Daoy (cell line): ENCODE measurements at places on chromosomes 1 and 21. TPM values are rescaled to one million over a fixed set of nuclear protein-coding genes. Genes with fewer than 3 reads are reported as not detected.

The PTPRU gene
- 7.9 and 10.7 TPM in 2 replicates for total RNA-seq

The NTMT2 gene
- total RNA-seq = not detected in 2 replicates

- DNase-seq = peak; percentile 29
Measured at GRCh38 chr1:67830226-67830625, 3.0 kb downstream of the GNG12 start.

DNA sequence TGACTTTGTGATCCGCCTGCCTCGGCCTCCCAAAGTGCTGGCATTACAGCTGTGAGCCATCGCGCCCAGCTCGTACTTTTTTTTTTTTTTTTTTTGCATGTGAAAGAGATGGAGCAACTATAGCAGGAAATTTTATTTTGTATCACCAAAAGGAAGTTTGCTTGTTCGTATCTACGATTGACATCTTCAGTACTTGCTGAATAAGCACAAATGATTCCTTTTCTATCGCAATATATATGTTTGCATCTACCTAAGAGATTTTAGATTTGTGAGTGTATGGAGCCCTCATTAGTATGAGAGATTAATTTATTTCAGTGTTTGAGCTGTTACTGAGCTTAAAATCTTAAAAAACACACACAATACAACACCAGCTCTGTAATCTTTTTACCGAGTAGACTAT lies 143.1 kb downstream of the NFIA start:
- DNase-seq = no peak

The CRP gene
- total RNA-seq = not detected in 2 replicates

DNA sequence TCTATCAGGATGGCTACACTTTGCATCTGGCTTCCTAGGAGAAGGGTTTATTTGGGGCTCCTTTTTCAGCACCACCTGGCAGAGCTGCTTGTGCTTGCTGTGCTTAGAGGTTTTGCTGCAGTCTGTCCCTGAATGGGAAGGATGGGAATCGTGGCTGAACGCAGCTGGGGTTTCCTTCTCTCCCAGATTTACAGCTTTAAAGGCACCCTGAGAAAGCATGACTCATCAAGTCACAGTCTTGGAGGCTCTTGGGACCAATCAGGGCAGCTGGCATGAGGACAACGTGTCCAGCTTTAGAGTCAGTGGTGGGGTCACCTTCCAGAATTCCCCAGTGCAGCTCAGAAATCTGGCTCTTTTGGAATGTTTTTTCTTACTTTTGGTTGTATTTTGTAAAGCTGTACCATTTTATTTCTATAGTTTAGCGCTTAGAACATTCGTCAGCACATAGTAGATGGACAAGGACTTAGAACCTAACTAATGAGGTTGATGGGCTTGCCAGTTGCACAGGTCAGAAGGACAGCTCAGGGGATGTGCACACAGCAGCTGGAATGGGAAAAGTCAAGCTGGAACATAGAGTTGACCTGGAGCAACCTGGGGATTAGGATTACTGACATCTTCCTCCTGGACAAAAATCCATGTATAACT lies 222.6 kb downstream of the PRDM2 start:
- peak; percentile 28 for DNase-seq

The CSF3R gene
- total RNA-seq = not detected in 2 replicates

- DNase-seq = peak; percentile 86
Measured at GRCh38 chr21:9838738-9839642, 682.4 kb upstream of the TPTE start.

DNA sequence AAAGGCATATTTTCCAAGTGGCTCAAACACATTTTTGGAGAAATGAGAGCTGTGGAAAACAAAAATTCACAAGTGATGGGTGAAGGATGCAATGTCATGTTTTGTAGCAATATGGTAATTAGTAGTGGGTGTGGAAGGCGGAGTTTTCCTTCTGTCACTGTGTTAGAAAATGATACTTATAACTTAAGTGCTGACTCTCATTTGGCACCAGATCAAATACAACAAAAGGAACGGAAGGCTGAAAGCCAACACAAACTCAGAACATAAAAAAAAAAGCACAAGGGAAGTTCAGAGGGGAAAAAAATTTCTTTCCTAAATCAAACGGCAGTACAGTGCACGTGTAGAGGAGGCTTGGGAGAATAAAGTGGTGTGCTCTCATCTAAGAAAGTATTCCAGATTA lies at the start of gene TNFSF18:
TSS of gene TNFSF18 (minus strand) at position 77 of the 400 bp plus-strand sequence. CDS start at position 32, 45 bp downstream.
- DNase-seq = peak; percentile 71

The ANGPTL1 gene
- total RNA-seq = not detected in 2 replicates

- DNase-seq = no peak
Measured at GRCh38 chr1:55301912-55302311, 86.7 kb upstream of the USP24 start.

GRCh38 chr1:108011295-108011694 lies 46.3 kb upstream of the VAV3 start:
- DNase-seq = no peak

The TMEM240 gene
- total RNA-seq = 0.11 TPM in 1 of 2 replicates, not detected in the other

GRCh38 chr1:41414296-41414695 lies 53.1 kb downstream of the FOXO6 start:
- no peak for DNase-seq

- peak; percentile 77 for DNase-seq
Measured at GRCh38 chr1:8712413-8713231, 104.8 kb downstream of the RERE start.

The KRTAP19-2 gene
- not detected in 2 replicates for total RNA-seq

The ABCA4 gene
- 0.36 and 0.80 TPM in 2 replicates for total RNA-seq

DNA sequence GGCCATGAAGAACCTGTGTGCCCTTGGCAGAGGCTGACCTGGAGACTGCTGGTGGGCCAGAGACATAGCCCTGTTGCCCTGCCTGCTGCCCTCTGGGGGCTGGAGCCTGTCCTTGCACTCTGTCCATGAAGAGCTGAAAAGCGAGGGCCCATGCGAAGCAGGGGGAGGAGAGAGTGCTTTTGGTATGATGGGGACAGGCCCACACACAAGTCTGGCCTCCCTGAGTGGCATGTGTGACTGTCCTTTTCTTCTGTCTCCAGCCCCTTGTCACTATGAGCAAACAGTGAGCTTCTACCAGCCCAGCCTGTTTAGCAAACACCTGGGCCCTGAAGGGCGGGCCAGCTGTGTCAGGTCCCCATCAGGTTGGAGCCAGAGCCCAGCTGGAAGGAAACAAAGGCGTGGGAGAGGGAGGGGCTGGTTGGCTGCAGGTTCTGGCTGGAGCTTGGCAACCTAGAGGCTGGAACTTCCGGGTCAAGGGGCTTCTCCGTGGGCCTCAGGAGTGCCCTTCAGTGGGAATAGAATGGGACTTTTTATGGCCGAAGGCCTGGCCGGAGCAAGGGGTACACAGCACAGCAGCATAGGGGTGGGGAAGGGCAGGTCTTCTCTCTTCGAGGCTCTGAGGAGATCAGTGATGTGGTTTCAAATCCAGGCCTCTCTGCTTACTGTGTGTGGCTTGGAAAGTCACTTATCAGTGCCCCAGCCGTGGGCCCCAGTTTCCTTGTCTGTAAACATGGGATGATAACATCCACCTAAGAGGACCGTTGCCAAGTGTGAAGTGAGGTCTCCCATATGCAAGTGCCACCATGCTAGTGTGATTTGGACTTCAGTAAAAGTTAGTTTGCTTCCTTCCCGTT lies 14.3 kb downstream of the QSOX1 start:
- peak; percentile 57 for DNase-seq

DNA sequence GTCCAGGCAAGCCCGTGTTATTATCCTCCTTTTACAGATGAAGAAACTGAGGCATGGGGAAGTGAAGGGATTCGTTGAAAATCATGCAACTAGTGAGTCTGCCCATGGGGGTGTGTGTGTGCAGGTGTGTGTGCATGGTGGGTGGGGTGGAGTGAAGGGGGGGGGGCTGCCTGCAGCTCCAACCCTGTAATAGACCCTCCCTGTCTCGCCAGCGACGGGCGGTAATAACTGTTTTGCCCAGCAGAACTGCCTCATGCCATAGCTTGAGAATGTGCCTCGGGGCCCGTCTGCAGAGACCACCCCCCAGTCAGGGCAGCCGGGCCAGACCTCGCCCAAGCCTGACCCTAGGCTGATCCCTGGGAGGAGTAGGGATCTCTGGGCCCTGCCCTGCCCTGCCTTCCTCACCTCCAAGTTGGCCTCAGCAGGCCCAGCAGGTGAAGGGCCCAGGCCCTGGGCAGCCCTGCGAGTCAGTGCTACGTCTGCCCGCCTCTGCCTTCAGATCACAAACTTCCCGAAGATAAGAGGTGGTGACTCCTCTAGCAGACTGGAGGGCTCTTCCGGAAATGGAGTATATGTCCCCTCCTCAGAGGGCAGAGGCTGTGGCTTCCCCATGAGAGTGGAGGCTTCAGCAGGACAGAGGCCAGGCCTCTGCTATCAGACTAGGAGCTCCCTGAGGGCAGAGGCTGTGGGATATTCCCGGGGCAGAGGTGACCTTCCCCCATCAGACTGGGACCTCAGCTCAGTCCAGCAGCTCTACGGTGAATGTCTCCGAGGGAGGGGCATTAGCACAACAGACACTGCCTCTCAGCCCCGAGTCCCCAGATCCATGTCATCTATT lies 15.7 kb upstream of the EPHA2 start:
- DNase-seq = no peak

DNA sequence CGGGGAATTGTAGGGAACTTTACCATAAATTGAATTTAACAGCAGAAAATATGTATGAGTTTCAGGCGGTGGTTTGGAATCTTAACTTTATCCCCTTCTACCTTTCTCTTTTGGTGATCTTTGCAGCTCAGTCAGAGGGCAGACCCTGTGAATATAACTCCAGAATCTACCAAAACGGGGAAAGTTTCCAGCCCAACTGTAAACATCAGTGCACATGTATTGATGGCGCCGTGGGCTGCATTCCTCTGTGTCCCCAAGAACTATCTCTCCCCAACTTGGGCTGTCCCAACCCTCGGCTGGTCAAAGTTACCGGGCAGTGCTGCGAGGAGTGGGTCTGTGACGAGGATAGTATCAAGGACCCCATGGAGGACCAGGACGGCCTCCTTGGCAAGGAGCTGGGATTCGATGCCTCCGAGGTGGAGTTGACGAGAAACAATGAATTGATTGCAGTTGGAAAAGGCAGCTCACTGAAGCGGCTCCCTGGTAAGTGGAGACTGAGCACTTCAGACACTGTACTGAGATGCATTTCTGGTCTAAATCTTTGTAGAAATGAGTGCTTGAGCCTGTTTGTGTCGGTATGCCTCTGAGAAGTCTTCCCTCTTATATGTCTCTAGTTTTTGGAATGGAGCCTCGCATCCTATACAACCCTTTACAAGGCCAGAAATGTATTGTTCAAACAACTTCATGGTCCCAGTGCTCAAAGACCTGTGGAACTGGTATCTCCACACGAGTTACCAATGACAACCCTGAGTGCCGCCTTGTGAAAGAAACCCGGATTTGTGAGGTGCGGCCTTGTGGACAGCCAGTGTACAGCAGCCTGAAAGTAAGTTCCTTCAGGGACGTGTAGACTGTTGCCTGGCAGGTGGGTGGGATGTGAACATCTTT lies 1.5 kb downstream of the CCN1 start:
- DNase-seq = peak; percentile 88

- DNase-seq = no peak
Measured at GRCh38 chr1:152855661-152856060, 4.1 kb upstream of the LCE7A start.

The PKP1 gene
- total RNA-seq = 0.18 and 0.34 TPM in 2 replicates

The OR2AK2 gene
- not detected in 2 replicates for total RNA-seq

The RUNX3 gene
- 5.5 and 5.6 TPM in 2 replicates for total RNA-seq

DNA sequence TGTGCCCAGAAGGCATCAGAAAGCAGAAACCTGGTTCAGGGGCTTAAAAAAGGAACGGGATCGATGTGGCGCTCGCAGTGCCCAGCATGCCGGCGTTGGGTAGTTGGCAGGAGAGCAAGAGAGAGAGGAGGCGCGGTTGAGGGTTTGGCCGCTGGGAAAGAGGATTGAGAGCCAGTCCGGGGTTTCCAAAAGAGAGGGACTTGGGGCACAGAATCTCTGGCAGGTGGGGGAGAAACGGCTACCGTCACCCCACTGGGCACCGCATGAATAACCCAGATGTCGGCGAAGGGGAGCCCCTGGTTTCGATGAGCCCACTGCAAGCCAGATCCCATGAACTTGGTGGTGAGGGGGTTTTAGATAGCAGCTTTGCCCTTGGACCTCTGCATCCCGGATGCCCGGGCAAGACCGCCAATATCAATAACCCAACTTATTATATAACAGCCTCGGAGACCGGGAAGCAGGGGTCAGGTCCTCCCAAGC lies 60.4 kb upstream of the ACOT11 start:
- no peak for DNase-seq

DNA sequence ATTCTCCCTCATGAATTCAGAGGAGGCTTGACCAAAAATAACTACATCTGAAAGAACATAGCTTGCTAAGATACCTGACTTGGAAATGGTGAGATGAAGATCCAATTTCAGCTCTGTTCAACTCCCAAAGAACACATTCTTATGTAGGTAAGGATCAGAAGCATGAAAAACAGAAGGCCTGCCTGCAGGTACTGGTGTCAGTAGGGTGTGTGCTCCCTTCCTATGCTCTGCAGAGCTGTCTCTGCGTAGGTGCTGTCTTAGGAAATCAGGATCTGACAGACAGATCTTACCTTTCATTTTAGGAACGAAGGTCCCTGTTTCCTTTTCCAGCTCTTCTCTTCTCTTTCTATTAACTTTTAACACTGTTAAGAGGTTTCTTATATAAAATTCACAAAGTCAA lies 5.6 kb upstream of the OR6K2 start:
- DNase-seq = no peak

GRCh38 chr1:39117899-39118450 lies 86.5 kb upstream of the MACF1 start:
- DNase-seq = no peak

DNA sequence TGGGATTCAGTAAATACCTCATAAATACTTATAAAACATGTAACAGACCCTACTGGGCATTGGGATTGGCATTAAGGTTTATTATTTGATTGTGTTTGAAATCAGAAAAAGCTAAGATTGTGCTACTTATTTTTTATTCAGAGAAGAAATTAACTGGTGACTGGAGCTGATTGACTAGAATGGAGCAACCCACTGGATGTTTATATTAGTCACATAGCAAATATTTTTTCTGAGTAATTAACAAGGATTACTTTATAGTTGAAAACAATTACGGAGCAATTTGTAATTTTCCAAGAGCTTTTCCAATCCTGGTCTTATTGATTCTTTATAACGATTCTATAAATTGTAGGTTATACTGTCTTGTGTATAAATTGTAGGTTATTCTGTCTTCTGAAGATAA lies 208.7 kb downstream of the HLX start:
- no peak for DNase-seq

The PLEKHO1 gene
- total RNA-seq = 66.9 and 75.8 TPM in 2 replicates

- DNase-seq = no peak
Measured at GRCh38 chr1:196493881-196494280, 114.4 kb downstream of the KCNT2 start.

DNA sequence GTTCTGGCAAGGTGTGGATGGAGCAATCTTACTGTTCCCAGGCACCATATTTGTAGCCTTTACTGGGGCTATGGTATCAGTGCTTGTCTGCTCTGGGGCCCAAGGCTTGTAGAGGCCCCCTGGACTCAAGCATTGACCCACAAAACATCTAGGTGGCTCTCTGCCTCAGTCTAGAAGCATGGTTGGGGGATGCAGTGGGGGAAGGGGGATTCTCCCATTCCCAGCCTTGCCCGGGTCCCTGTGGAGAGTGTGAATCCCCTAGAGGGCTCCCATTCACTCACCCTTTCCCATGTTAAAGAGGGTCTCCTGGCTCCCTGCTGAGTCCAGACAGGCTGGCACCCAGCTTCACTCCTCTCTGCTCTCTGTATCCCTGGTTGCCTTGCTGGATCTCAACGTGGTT lies 28.2 kb upstream of the DIRAS3 start:
- DNase-seq = no peak
